ENCODE measurements at places on chromosomes 3 and 15.
A peak's percentile ranks its signal among the peaks of the same experiment; 100 is the strongest.

DNA sequence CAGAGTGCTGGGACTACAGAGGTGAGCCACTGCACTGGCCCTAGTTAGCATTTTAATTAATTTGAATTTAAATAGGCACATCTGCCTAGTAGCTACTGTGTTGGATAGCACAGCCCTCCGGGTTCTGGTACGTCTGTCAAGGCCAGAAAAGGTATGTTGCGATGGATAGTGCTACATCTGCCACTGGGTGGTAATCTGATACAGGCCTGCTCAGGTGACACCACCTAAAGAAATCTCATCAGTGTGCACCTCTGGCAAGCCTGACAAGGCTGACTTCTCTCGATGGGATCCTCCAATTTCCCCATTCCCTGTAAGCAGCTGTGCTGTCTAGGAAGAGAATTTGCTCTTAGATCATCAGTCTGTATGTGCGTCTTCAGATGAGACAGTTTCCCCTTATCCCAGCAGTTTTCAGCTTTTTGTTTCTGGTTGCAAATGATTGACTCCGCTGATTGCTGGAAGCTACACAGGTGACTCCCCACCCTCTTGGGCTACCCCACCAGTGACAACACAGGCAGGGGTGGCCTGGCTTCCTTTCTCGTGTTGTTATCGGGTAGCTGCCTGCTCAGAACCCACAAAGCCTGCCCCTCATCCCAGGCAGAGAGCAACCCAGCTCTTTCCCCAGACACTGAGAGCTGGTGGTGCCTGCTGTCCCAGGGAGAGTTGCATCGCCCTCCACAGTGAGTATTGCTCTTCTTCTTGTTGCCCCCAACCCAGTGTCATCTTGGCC, at the start of gene CCR9:
Gene CCR9, plus strand, starts transcription at position 565 of the 727 bp plus-strand sequence. CDS start 8,391 bp downstream, outside the sequence.
- DNase-seq = no peak

- no peak for DNase-seq
Measured at GRCh38 chr15:91845720-91846119, 7.8 kb upstream of the SLCO3A1 start.

DNA sequence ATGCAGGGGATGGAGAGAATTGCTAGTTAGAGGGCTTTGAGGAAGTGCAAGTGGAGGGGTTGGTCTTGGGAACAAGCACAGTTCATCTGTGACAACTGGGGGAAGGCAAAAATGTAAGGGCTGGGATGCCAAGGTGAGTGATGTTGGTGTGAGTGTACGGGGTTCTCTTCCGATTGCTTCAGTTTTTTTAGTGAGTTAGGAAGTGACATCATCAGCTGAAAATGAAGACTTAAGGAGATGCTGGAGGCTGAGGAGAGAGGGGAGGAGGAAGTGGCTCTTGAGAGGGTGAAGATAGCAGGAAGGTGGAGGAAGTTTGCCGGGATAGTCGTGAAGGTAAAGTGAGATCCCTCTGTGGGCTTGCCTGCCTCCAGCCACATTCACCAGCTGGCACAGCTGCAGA, 12.7 kb downstream of the TICRR start:
- peak; percentile 52 for DNase-seq

- DNase-seq = no peak
Measured at GRCh38 chr3:178875157-178875556, 196.5 kb downstream of the ZMAT3 start.

GRCh38 chr3:159835126-159835525, 153.5 kb upstream of the IL12A start:
- DNase-seq = no peak

GRCh38 chr3:4644951-4645350, 151.8 kb downstream of the ITPR1 start:
- no peak for DNase-seq

DNA sequence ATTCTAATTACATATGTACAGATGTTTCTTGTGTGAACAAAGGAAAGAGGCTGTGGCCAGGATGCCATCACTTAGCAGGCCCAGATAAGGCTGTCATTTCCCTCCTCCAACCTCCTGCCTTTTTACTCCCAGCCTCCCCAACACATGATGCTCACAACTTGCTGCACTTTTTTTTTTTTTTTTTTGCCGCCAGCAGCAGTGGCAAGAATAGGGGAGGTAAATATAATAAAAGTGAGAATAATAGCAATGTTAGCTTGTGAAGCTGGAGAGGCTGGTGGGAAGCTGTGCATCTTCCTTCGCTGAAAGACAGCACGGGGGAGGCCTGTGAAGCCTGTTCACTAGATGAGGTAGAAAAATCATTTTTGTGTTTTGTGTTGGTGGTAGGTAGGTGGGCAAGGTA, 42.5 kb upstream of the MYO5C start:
- DNase-seq = no peak

GRCh38 chr3:110680450-110680849, 391.2 kb upstream of the NECTIN3 start:
- no peak for DNase-seq

GRCh38 chr15:63059075-63059474, 16.5 kb downstream of the TPM1 start:
- no peak for DNase-seq

GRCh38 chr3:193872265-193872753, 263.6 kb upstream of the HES1 start:
- DNase-seq = peak; percentile 100

DNA sequence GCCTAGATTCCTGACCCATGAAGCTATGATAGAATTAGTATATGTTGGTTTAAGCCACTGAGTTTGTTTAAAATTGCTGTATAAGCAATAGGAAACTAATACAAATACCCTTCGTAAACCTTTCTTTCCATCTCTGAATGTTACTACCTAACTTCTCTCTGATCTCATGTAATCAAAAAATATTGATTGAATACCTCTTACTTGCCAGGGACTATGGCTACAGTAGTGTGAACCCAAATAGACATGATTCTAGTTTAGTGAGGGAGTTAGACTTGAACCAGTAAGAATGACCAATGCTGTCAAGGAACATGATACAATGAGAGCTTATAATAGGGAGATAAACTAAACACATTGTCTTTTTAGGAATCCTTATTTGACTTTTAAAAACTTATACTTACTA, 19.4 kb downstream of the STT3B start:
- DNase-seq = no peak

Measured in mammary epithelial cell (primary cell).